Aorta (tissue), 5 donors: ENCODE measurements at places on chromosomes 12 and 14. TPM values are rescaled to one million over a fixed set of nuclear protein-coding genes. Genes with fewer than 3 reads are reported as not detected.
A peak's percentile ranks its signal among the peaks of the same experiment; 100 is the strongest.

GRCh38 chr14:21108791-21109190 is 7.9 kb downstream of the TMEM253 start:
- no peaks in the 10 kb centered on the region for H3K27me3 ChIP-seq
- H3K4me3 ChIP-seq, result no peak overlapping the region
- no peaks in the 10 kb centered on the region for H3K36me3 ChIP-seq

DNA sequence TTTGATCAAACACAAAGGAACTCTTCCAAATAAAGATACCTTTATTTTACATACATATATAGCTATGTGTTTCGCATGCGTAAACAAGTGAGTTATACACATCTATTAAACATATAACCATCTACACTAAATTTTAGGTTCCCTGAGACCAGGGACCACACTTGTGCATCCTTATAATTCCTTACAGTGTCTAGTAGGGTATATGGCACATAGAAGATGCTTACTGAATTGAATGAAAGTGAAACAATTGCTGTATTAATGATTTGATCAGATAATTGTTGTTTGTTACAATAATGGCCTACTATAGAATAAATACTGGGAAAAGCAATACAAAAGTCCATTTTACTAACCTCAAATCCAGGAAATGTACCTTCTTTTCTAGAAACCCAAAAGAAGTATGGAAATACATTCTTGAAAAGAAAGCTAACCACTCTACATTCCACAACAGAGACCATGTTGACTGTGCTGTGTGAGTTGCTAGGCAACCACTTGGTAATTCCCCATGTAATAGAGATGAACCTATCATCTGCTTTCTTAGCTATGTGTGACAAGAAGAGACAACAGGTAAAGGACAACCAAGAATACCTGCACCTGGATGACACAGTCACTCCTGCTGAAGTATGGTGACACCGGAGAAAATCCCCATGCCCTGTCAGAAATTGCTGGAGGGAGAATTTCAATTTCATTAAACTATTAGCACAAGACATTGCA is 11.9 kb upstream of the CIPC start:
- no peak overlapping the region for H3K4me3 ChIP-seq
- no peak for DNase-seq
- no peaks in the 10 kb centered on the region for H3K4me1 ChIP-seq
- no peaks in the 10 kb centered on the region for H3K36me3 ChIP-seq
- H3K27ac ChIP-seq, result no peak overlapping the region

SLC16A7 gene
- 46.7 TPM for total RNA-seq

- no peak for DNase-seq
- no peaks in the 10 kb centered on the region for H3K27me3 ChIP-seq
- H3K27ac ChIP-seq, result no peak overlapping the region
- H3K4me1 ChIP-seq, result no peaks in the 10 kb centered on the region
- peaks cover 2% of the 10 kb centered on the region for H3K36me3 ChIP-seq
- H3K4me3 ChIP-seq, result peak overlapping the region; percentile 86
Observed at GRCh38 chr12:131929581-131930456, 743 bp downstream of the PUS1 start.

WNK1 gene
- 182 TPM for total RNA-seq

DNA sequence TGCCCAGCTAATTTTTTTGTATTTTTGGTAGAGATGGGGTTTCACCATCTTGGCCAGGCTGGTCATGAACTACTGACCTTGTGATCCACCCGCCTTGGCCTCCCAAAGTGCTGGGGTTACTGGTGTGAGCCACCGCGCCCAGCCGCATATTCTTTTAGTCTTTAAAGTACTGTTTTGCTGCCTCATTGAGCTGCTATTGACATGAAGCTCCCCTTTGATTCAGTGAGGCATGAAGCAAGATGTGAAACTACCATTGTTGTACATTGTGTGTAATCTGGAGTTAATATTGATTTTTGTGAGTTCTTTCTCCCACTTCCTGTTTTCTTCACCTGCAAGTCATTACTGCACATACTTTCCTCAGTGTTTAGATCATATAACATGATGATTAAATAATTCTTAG is 80.8 kb downstream of the MNAT1 start:
- no peak for DNase-seq
- H3K27me3 ChIP-seq, result no peaks in the 10 kb centered on the region
- no peaks in the 10 kb centered on the region for H3K4me1 ChIP-seq
- no peak overlapping the region for H3K27ac ChIP-seq
- H3K4me3 ChIP-seq, result no peak overlapping the region

HVCN1 gene
- total RNA-seq, result 10.1 TPM

- DNase-seq, result peak; percentile 92
- no peaks in the 10 kb centered on the region for H3K36me3 ChIP-seq
- no peak overlapping the region for H3K27ac ChIP-seq
- H3K4me1 ChIP-seq, result no peaks in the 10 kb centered on the region
- no peaks in the 10 kb centered on the region for H3K27me3 ChIP-seq
Observed at GRCh38 chr14:76267322-76268046, 108.5 kb upstream of the ESRRB start.

- H3K4me3 ChIP-seq, result no peak overlapping the region
- DNase-seq, result no peak
- H3K36me3 ChIP-seq, result no peaks in the 10 kb centered on the region
- no peak overlapping the region for H3K27ac ChIP-seq
- H3K27me3 ChIP-seq, result no peaks in the 10 kb centered on the region
Observed at GRCh38 chr14:28361486-28361885, 405.1 kb upstream of the FOXG1 start.

- H3K27me3 ChIP-seq, result no peaks in the 10 kb centered on the region
- no peaks in the 10 kb centered on the region for H3K4me1 ChIP-seq
- H3K36me3 ChIP-seq, result no peaks in the 10 kb centered on the region
- H3K27ac ChIP-seq, result no peak overlapping the region
Observed at GRCh38 chr14:104550861-104551728, 28.5 kb upstream of the C14orf180 start.

DNA sequence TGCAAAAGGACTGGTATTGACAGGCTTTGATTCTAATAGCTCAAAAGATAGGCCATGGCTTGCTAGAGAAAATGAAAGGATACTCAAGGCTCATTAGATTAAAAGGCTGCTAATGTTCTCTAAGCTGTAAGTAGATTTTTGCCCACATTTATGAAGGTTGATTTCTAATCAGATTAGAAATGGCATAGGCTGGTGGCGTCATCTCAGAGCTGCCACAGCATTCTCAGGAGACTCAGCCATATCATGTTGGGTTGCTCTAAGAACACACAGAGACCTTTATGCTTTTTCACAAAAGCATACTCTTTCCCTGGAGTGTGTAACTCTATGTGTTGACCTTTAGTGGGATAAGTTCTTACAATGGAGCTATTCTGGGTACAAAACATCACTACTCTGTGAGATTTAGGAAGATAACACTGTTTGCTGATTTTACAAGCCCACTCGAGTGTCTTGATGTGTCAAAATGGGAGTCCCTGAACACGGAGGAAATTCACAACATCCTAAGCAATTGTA is 576.0 kb downstream of the NRXN3 start:
- no peak overlapping the region for H3K4me3 ChIP-seq
- H3K27me3 ChIP-seq, result no peaks in the 10 kb centered on the region
- DNase-seq, result no peak
- no peaks in the 10 kb centered on the region for H3K36me3 ChIP-seq
- no peaks in the 10 kb centered on the region for H3K4me1 ChIP-seq

DNA sequence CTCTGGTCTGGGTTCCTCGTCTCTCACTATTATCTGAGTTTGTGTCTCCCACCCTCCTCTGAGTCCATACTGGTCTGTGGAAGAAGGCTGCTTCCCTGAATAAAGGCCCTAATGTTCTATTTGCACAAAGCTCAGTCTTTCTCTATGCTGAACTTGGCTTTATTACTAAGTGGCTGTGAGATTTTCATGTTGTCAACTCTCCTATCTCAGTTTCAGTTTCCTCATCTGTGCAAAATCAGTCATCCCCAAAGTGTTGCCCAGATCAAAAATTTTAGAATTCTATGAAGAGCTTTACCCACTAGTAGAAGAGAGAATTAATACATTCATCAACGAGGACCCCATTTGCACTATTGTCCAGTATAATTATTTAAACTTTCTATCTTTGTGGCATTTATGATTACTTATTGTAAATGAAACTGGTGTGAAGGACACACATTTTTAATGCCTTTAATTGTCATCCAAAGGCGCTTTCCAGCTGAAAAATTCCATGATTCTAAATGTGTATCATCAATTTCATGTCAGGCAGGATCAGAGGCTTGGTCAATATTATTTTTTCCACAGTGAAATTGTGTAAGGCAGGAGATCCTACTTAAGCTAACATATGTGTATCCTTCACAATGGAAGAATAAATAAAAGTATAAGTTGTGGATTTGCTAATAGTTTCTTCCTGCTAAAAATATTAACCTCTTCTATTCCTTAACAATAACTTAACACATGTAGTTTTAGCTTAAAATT is 79.1 kb upstream of the EEA1 start:
- no peak overlapping the region for H3K4me3 ChIP-seq
- DNase-seq, result no peak
- H3K36me3 ChIP-seq, result no peaks in the 10 kb centered on the region
- H3K4me1 ChIP-seq, result peaks cover 4% of the 10 kb centered on the region

CFAP54 gene
- 2.2 TPM for total RNA-seq

DNA sequence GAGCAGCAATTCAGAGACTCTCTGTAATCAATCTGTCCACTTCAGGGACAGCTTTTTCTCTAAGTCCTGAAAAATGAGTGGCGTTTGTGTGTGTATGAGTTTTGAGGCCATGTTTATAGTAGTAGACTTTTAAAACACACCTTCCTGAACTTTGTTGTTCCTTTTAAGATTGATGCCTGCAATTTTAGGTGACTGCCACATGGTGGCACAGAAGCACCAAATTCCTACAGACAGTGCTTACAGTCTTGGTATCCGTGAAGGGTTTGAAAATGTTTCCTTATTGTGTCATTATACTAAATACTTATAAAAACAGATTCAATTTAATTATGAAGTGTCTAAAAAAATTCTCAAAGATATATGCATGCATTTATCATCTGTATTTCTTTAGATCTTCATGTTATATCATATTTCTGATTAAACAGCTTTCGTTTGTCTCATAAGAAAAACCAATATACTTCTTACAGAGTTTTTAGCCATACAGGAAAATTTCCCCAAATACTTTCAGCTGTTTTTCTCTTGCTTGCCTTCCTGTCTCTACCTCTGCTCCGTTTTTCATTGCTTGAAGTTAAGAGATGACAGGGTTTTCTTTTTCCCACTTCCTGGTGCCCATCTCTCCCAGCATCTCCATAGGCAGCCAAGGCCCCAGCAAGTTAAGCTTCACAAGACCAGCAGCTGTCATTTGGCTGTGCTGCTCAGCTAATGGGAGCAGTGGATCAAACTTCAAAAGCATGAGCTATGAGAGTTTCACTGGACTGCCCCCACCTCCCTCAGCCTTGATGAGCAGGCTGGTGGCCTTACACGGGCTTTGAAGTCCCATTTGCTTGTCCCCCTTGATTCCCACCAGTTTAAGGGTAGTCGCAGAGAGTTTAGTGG is 259.6 kb downstream of the AKAP6 start:
- H3K27me3 ChIP-seq, result no peaks in the 10 kb centered on the region
- no peak overlapping the region for H3K27ac ChIP-seq
- H3K4me3 ChIP-seq, result no peak overlapping the region
- no peaks in the 10 kb centered on the region for H3K36me3 ChIP-seq

DNA sequence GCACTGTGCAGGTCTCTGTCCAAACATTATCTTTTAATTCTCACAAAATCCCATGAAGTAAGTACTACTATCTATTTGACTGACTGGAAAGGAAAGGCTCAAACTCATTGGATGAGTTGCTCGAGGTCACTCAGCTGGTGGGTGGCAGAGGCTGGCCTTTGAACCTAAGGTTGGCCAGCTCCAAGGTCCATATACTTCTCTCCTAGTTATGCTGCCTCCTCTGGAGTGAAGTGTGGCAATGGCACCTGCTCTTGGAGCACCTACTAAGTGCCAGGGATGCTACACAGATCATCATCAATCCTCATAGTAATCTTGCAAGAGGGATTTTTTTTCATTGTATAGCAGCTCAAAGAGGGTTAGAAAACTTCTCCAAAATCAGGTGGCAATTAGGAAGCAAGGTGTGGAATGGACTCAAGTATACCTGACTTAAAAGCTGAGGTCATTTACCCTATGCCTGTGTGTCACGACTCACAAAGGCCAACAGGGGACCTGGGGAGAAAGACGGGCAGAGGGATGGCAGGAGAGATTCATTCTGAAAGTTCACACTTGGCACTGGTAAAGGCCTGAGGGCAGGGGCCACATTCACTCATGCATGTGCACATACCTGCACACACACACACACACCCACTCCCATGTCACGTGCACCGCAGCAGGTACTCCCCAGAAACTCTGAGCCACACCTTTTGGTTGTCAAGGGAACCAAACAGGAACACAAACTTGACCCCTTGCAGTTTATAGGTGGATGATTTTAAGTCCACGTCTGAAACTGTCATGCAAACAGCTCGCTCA is 146.4 kb downstream of the FOXN3 start:
- no peak for DNase-seq
- no peaks in the 10 kb centered on the region for H3K36me3 ChIP-seq
- peaks cover 2% of the 10 kb centered on the region for H3K4me1 ChIP-seq
- H3K27me3 ChIP-seq, result no peaks in the 10 kb centered on the region

DNA sequence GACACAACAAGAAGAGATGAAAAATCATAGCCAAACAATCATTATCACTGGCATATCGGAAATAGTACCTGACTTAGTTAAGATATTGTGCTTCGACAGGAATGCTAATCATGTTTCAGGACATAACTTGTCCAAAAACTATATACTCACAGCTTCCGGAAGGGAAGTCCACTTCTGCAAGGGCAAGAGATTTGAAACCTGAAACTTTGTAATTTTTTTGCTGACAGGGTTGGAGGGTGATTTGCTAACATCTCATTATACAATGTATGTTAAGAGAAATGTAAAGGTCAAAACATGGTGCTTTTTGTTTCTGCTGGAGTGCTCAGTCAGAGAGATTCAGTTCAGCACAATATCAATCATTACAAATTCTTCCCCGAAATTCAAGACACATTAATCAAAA is 200.3 kb downstream of the CNTN1 start:
- no peaks in the 10 kb centered on the region for H3K27me3 ChIP-seq
- H3K36me3 ChIP-seq, result no peaks in the 10 kb centered on the region
- H3K27ac ChIP-seq, result no peak overlapping the region
- no peak overlapping the region for H3K4me3 ChIP-seq
- no peak for DNase-seq

ITGA7 gene
- total RNA-seq, result 463 TPM

IL31 gene
- not detected for total RNA-seq

CLEC9A gene
- 0.42 TPM for total RNA-seq

- H3K4me1 ChIP-seq, result no peaks in the 10 kb centered on the region
- H3K4me3 ChIP-seq, result no peak overlapping the region
- no peak overlapping the region for H3K27ac ChIP-seq
Observed at GRCh38 chr12:114263056-114263805, 142.7 kb downstream of the TBX5 start.

KRT72 gene
- total RNA-seq, result not detected

GRCh38 chr14:100546051-100546443 is 41.2 kb downstream of the BEGAIN start:
- H3K4me3 ChIP-seq, result peak overlapping the region; percentile 14
- no peaks in the 10 kb centered on the region for H3K27me3 ChIP-seq
- no peak overlapping the region for H3K27ac ChIP-seq
- no peak for DNase-seq
- H3K36me3 ChIP-seq, result no peaks in the 10 kb centered on the region
- no peaks in the 10 kb centered on the region for H3K4me1 ChIP-seq
